ENCODE measurements at places on chromosomes 16 and 17. TPM values are rescaled to one million over a fixed set of nuclear protein-coding genes. Genes with fewer than 3 reads are reported as not detected.

Gene CDH1
- 23.3 TPM for total RNA-seq

Gene IRX5
- 2.3 TPM for total RNA-seq

Gene TMC6
- total RNA-seq: 18.4 TPM

Gene PTX4
- total RNA-seq: not detected

Gene FOXN1
- not detected for total RNA-seq

Gene GPRC5C
- 40.1 TPM for total RNA-seq
